Femur (tissue), 1 donor: ENCODE measurements at places on chromosomes 12 and 14.

- DNase-seq, result no peak
These were observed 23.3 kb downstream of the TAS2R7 start for GRCh38 chr12:10779103-10779502.

- no peak for DNase-seq
These were observed 267.9 kb downstream of the TMEM132C start for GRCh38 chr12:128534906-128535305.

DNA sequence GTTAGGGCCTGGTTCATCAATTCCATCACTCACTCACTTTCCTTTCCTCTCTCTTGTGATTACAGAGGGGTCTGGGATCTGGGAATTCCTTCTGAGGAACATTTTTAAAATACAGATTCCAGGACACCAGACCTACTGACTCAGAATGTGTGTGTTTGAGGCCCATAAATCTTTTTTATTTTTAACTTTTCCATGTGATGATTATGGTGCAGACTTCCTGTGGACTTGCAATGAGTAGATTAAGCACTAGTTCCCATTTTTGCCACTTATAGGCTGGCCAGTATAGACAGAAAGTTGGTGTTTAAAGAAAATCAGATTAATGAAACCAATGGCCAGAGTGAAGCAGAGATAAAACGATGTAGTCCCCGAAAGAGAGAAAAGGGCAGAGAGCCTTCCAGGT lies 28.1 kb downstream of the SLC41A2 start:
- DNase-seq, result no peak

- DNase-seq, result no peak
These were observed 3.7 kb downstream of the SIVA1 start for GRCh38 chr14:104756477-104757237.

GRCh38 chr12:67690656-67691055 lies 42.1 kb downstream of the DYRK2 start:
- DNase-seq, result no peak

- no peak for DNase-seq
These were observed 36.0 kb downstream of the FMNL3 start for GRCh38 chr12:49671031-49671765.

- DNase-seq, result no peak
These were observed 172.8 kb downstream of the BCL11B start for GRCh38 chr14:99099051-99099787.

DNA sequence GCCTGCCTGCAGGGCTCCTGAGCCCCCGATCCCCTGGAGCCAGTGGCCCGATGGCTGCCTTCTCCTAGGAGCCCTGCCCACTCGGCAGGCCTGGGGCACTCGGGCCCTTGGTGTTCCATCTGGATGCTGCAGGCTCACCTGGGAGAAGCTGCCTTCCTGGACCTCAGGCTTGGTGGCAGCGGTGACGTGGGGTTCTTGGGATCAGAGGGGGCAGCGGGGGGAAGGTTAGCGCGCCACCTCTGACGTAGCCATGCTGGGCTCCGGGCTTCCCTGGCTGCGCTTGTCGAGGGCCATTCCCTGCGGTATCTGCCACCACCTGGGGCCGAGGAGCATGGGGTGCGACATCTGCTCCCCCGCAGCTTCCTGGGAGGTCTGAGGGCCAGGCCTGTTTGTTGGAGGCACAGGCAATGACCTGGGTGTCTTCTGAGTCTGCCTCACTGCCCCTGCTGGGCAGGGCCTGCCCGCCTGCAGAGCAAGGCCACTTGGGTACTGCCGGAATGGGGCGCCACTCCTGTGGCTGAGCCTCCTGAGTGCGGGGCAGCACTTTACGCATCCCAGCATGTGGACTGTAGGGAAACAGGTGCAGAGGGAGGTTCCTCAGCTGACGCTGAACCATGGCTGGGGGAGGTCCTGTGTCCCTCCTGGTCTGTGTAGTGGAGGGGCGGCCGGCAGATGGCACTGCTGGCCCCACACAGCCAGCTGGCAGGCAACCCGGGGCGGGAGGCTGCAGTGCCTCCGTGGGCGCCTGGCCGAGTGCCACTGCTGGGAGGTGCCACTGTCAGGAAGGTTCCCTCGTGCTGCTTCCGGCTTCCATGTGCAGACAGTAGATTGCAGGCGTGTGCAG lies 20.3 kb downstream of the MTA1 start:
- no peak for DNase-seq

- peak; percentile 72 for DNase-seq
These were observed 26.6 kb upstream of the MDM1 start for GRCh38 chr12:68358532-68359485.

DNA sequence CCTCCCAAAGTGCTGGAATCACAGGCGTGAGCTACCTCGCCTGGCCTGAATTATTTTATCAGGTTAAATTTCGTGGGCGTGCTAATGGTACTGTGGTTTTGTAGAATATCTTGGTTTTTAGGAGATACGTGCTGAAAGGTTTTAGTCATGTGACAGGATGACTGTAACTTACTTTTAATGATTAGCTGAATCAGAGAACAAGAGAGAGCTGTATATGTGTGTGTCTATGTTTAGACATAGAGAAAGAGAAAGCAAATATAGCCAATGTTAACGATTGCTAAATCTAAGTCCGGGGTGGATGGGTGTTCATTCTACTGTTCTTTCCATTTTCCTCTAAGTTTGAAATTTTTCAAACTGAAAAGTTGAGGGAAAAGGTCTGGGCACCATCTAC lies 9.2 kb upstream of the PNMA1 start:
- no peak for DNase-seq

- no peak for DNase-seq
These were observed 291.9 kb downstream of the SOX5 start for GRCh38 chr12:23657598-23657997.

- no peak for DNase-seq
These were observed 10.3 kb downstream of the RBM23 start for GRCh38 chr14:22908601-22909000.

DNA sequence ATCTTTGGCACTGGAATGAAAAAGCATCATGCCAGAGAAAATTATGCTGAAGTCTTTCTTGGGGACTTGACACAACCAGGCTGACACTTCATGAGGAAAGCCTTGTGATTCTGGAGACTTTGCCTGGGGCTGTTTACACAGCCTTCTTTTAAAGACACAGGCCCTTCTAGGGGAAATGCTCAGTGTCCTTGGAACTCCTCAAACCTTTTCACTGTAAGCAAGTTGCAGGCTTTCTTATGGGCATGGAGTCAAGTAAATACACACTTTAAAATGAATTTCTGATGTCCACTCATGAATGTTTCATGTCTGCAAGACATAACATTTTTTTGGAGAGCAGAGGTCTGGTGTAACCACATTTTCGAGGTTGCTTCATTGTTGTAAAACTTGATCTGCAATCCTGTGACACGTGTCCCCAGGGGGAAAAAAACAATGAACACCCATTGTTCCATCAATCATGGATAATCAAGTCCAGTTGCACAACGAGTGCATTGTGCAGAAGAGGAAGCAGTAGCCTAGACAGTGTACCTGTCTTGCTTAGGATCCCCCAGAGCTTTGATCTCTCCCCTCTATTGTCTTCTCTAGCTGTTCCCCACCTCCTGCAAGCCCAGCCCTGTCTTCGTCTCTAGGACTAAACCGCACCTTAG lies 155.1 kb upstream of the PRICKLE1 start:
- DNase-seq, result no peak

DNA sequence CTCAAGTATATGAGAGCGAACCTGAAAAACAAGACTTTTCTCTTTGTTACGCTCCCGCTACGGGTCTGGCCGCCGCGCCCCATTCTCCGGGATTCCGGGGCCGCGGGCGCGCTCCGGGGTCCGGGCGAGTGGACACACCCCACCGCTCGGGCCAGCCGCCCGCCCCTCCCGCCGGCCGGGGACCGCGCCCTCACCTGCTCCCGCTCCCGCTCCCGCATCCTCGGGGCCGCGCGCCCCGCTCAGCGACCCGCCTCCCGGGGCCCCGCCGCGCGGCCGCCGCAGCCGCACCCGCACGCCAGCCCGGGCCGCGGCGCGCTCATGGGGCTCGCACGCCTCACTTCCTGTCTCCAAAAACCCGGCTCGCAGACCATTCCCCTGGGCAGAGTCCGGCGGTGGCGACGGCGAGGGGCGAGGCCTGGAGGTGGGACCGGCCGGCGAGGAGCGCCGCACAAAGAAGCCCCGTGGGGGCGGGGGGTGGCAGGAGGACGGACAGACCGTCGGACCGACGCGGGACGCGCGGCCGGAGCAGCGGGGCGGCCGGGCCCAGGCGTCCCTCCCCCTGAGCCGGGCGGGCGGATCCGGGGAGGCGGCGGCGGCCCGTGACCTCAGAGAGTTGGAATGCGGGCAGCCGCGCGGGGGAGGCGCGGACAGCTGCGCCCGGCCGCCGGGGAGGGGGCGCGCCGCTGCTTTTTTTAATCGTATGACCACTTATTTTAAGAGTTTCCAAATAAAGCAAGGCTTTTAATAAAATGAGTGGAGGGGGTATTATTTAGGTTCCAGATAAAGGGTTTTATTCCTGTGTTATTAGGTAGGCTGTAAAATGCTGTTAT lies at the start of gene PTPN21:
Gene PTPN21 (minus strand): TSS at position 551 of the 830 bp plus-strand sequence. CDS start 4,590 bp downstream, outside the sequence.
- DNase-seq, result peak; percentile 83

GRCh38 chr14:81455390-81455789 lies 55.3 kb upstream of the STON2 start:
- DNase-seq, result no peak

DNA sequence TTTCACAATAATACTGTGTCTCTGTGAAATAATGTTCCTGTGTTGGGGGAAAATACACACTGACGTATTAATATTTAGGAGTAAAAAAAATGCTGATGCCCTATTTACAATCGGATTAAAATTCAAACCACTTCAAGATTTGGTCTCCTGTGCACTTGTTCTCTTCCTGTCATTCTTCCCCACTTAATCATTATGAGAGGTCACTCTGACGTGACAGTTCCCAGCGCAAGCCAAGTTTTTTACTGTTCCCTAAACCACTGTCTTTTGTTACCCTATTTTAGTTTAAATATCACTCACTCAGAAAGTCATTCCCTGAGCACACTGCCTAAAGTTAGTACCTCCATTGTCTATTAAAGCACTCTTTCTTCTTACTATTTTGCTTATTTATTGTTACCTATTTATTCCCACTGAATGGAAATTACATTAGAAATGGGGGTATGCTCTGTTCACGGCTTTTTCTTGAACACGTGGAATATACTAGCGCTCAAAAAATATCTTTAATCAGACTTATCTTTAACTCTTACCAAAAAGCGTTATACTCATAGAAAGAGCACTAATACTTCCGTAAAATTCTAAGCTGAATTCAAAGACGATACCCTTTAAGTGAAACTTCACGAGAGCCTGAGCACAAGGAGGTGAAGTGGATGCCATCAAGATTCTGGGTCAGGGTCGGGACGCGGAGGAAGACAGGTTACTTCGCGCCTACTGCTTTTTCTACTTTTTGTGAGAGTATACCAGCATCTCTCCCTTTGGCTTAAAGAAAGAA lies 670 bp upstream of the PSMA3 start:
- DNase-seq, result no peak

- no peak for DNase-seq
These were observed 1.7 kb upstream of the TMPO start for GRCh38 chr12:98513379-98514322.

DNA sequence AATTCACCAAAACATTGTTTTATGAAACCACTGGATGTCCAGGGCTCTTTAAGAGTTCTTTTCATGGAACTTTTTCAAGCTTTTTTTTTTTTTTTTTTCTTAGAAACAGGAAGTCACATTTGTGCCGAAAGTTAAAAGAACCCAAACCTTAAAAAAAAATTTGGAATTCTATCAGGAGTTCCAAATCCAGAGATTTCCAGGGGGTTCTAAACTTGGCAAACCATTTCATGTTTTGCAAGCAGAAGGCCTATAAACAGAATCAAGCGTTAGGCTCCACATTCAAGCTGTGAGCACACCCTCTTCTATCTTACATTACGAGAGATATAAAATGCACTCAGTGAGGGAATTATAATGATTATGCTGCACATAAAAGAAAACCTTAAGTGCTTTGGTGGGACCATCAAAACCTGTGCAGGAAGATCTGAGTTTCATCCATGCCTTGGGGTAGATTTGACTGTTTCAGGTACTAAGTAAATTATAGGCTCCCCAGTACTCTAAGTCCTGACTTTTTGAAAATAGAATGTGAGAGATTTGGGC lies 154.8 kb upstream of the FAR2 start:
- no peak for DNase-seq

DNA sequence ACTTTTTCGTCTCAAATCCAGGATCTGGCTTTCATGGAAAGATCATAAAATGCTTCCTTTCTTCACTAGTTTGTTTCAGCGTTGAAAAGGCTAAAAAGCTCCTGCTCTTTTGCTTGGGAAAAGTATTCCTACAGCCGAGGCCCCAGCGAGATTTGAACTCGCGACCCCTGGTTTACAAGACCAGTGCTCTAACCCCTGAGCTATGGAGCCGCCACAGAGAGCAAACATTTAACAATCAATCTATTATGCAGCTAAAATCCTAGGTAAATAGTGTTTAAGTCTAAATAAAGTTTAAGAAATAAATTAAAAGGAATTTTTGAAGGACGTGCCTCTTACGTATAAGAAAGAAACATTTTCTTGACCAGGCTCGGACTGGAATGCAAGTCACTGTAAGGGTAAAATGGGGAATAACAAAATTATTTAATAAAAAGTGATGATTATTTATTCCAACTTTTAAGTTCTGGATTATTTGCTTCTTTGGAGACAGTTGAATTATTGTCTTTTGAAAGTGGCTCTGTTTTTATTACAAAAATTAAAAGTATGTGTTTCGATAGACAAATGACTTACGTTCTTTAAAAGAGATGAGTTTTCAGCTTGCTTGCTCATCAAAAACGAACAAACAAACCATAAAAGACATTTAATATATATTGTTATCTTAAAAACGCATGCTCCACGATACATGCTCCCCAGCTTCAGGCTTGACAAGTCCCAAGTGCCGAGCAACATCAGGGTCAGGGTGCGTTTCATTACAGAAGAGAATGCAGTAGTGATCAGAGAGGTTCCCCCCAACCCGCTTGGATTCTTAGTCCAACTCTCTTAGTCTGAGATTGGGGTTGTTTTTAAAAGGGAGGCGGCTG lies 10.2 kb downstream of the OR6S1 start:
- peak; percentile 55 for DNase-seq

- no peak for DNase-seq
These were observed 154.2 kb upstream of the FOXG1 start for GRCh38 chr14:28612414-28612813.

DNA sequence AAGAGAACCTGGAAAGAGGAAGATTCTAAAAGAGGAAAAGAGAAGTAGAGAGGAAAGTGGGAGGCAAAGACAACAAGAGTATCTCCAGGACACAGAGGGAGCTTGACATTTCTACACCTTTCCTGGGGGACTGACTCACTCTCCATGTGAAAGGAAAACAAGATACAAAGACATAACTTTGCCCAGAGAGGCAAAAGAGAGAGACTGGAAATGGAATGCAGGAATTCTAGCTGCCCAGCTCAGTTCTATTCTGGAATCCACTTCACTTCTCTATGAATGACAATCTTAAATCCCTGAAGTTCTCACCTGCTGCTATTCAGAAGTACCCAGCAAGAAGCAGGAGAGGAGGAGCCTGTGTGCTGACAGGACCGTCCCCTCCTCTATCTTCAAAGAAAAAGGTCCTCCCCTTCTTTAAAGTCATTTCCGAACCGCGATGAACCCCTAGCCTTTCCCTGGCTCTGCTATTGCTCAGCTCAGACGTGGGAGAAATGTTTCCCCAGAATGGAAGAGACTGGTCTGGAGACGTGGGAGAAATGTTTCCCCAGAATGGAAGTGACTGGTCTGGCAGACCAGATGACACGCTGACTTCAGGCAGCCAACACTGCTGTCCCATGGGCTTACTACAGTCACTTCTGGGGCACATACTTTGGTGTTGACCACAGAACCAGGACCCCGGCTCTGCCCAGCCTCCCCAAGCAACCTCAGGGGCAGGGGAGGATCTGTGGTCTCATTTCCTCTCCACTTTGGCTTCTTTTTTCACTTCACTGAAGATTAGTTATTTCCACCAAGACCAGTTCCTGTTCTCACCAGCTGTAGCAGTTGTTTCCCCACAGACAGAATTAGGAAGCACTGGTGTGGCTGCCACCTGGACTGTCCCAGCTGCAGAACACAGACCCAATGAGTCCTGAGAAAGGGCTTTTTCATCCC lies 8.3 kb downstream of the FMNL3 start:
- DNase-seq, result peak; percentile 68
